ENCODE measurements at places on chromosomes 16 and 17. TPM values are rescaled to one million over a fixed set of nuclear protein-coding genes. Genes with fewer than 3 reads are reported as not detected.

RDM1 gene
- total RNA-seq: not detected

- no peaks in the 10 kb centered on the region for H3K4me1 ChIP-seq
- no peak overlapping the region for H3K27ac ChIP-seq
- H3K36me3 ChIP-seq: peaks cover 48% of the 10 kb centered on the region
- DNase-seq: no peak
These were observed 2.8 kb downstream of the TAF1C start for GRCh38 chr16:84183911-84184591.

SDK2 gene
- total RNA-seq: 0.02 TPM

DNA sequence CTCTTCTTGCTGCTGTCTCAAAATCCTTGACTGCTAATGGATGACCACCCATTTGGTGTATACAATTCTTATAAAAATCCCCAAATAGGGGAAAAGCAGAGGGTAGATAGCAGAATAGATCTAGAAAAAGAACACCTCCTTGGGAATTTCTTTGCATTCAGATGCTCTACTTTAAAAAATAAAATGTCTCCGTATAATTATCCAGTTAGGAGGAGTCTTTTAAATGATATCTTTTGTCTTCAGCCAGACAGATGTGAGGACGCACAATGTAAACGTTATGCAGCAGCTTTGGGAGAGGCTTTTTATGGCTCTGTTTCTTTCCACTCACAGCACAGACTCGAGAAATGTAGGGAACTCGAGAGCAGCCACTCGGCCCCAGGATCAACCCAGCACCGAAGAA is 300.2 kb downstream of the IRF8 start:
- H3K4me3 ChIP-seq: no peak overlapping the region
- H3K27me3 ChIP-seq: peaks cover 62% of the 10 kb centered on the region
- H3K36me3 ChIP-seq: no peaks in the 10 kb centered on the region

GRCh38 chr16:87050142-87050541 is 267.1 kb downstream of the C16orf95 start:
- H3K4me3 ChIP-seq: no peak overlapping the region
- no peak for DNase-seq
- H3K4me1 ChIP-seq: no peaks in the 10 kb centered on the region
- H3K36me3 ChIP-seq: no peaks in the 10 kb centered on the region

PITPNM3 gene
- total RNA-seq: 0.13 TPM

TBX6 gene
- total RNA-seq: 0.92 TPM

DNA sequence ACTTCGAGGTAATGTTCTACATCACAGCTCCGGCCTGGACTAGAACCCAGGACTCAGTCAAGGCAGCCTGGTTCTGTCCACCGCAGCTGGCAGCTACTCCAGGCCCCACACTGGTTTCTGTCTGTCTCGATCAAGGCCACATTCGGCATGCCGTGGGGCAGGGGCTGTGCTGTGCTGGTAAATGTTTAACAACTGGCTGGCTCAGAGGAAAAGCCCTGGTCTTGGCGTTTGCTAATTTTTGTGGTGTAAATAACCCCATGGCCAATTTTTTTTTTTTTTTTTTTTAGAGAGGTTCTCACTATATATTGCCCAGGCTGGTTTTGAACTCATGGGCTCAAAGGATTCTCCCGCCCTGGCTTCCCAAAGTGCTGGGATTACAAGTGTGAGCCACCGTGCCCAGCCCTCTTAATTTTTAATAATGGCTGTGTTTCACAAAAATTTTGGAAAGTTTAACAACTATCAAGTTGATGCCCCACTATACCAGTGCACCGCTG is 328 bp upstream of the DRC7 start:
- H3K4me3 ChIP-seq: no peak overlapping the region
- no peaks in the 10 kb centered on the region for H3K36me3 ChIP-seq
- no peaks in the 10 kb centered on the region for H3K27me3 ChIP-seq
- no peak overlapping the region for H3K27ac ChIP-seq
- H3K4me1 ChIP-seq: no peaks in the 10 kb centered on the region

GRCh38 chr17:58091024-58091567 is 7.9 kb downstream of the DYNLL2 start:
- no peaks in the 10 kb centered on the region for H3K36me3 ChIP-seq
- H3K27ac ChIP-seq: no peak overlapping the region
- DNase-seq: no peak
- H3K4me3 ChIP-seq: no peak overlapping the region

- H3K27ac ChIP-seq: no peak overlapping the region
- no peaks in the 10 kb centered on the region for H3K27me3 ChIP-seq
- no peak for DNase-seq
These were observed 14.0 kb upstream of the ALDOA start for GRCh38 chr16:30051518-30051917.

GRCh38 chr16:73220836-73221235 is 172.9 kb upstream of the ZFHX3 start:
- no peaks in the 10 kb centered on the region for H3K27me3 ChIP-seq
- no peak overlapping the region for H3K27ac ChIP-seq
- no peak overlapping the region for H3K4me3 ChIP-seq
- no peak for DNase-seq
- H3K36me3 ChIP-seq: no peaks in the 10 kb centered on the region
- no peaks in the 10 kb centered on the region for H3K4me1 ChIP-seq

SLC35G6 gene
- total RNA-seq: not detected

ARHGAP23 gene
- total RNA-seq: 10.5 TPM

CDYL2 gene
- total RNA-seq: 1.9 TPM

MYADML2 gene
- total RNA-seq: 21.7 TPM

BAHCC1 gene
- 6.1 TPM for total RNA-seq

DNA sequence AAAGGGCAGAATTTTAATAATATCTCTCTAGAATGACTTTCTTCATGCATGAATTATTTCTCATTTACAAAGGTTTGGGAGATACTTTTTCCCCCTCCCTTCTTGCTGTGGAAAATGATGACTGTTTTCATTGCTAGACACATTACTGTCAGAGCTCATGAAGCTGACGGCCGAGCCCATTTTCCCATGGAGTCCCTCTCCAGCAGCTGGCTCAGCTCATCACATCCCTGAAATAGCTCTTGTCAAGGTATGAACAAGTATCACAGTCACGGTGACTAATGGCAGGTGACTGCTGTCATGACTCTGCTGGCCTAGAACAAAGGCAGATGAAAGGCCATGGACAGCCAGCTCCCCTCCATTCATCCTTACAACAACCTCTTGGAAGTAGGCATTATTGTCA is 208.1 kb downstream of the ABCC12 start:
- H3K36me3 ChIP-seq: no peaks in the 10 kb centered on the region
- no peaks in the 10 kb centered on the region for H3K4me1 ChIP-seq
- H3K27me3 ChIP-seq: no peaks in the 10 kb centered on the region

- peaks cover 26% of the 10 kb centered on the region for H3K27me3 ChIP-seq
- no peaks in the 10 kb centered on the region for H3K4me1 ChIP-seq
- H3K36me3 ChIP-seq: no peaks in the 10 kb centered on the region
- DNase-seq: no peak
- H3K27ac ChIP-seq: no peak overlapping the region
These were observed 45.1 kb upstream of the HNF1B start for GRCh38 chr17:37789771-37790541.

GRCh38 chr17:44345454-44346026 is 438 bp downstream of the GRN start:
- peak; percentile 52 for DNase-seq
- H3K36me3 ChIP-seq: peaks cover 9% of the 10 kb centered on the region
- H3K27ac ChIP-seq: peak overlapping the region; percentile 83
- H3K4me3 ChIP-seq: peak overlapping the region; percentile 81
- peaks cover 7% of the 10 kb centered on the region for H3K4me1 ChIP-seq
